ENCODE measurements at places on chromosomes 4 and X.

DNA sequence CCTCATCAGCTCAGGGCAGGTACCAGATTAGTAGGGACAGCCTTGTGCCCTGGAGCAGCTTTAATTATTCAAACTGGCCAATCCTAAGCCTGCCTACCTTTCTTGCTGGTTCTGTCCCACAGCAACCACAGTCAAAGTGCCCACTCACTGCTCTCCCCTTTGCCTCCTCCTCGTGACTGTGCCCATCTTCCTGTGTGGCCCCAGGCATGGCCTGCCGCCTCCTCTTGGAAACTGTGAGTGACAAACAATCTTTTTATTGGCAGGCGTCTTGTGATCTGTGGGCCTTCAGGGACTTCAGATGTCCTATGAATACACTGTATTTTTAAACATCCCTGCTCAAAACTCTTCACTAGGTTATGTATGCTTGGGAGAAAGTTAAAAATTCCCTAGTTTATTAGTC, 22.8 kb upstream of the NSG1 start:
- no peak for DNase-seq

GRCh38 chr4:59387759-59388758, 1812.1 kb upstream of the ADGRL3 start:
- DNase-seq, result no peak

- no peak for DNase-seq
Observed at GRCh38 chr4:182969651-182970279, 52.6 kb upstream of the DCTD start.

DNA sequence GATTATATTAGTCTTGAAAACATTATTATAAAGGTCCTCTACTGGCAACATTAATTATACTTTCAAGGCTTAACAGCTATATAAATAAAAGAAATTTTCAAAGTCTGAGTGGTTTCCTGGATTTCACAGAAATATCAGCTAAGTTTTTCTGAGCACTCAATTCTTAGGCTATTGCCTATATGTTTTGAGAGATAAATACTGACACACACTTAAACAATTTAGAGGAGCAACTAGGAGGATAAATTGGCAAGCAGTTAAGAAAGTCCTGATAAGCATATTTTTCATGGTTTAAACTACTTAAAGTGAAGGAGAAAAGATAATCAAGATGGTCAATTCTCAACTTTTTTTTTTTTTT, 2.7 kb upstream of the MGARP start:
- no peak for DNase-seq

GRCh38 chrX:111098874-111099273, 2.9 kb downstream of the PAK3 start:
- peak; percentile 18 for DNase-seq

DNA sequence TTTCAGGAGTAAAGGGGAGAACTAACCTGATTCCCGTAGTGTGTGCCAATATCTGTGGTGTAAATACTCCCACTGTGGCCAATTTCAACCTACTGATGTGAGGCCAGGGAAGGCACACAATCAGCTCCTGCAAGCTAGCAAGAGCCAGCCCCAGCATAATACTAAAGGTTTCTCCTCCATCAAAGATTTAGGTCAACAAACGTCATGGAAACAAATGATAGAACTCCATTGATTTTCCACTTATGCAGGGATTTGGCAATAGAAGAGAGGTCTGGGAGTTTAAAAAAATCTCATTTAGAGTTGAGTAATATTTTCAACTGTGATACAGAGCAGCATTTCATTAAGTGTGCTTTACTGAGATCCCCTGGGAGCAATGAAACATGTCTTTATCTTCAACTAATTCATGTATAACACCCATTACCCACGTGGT, 15.8 kb upstream of the VEGFD start:
- no peak for DNase-seq

Measured in NCI-H187 (cell line).